Mesothelial cell of epicardium (in vitro differentiated cells): ENCODE measurements at places on chromosomes 5 and 9.

- DNase-seq, result no peak
Measured at GRCh38 chr5:1703352-1704050, 96.1 kb downstream of the MRPL36 start.

DNA sequence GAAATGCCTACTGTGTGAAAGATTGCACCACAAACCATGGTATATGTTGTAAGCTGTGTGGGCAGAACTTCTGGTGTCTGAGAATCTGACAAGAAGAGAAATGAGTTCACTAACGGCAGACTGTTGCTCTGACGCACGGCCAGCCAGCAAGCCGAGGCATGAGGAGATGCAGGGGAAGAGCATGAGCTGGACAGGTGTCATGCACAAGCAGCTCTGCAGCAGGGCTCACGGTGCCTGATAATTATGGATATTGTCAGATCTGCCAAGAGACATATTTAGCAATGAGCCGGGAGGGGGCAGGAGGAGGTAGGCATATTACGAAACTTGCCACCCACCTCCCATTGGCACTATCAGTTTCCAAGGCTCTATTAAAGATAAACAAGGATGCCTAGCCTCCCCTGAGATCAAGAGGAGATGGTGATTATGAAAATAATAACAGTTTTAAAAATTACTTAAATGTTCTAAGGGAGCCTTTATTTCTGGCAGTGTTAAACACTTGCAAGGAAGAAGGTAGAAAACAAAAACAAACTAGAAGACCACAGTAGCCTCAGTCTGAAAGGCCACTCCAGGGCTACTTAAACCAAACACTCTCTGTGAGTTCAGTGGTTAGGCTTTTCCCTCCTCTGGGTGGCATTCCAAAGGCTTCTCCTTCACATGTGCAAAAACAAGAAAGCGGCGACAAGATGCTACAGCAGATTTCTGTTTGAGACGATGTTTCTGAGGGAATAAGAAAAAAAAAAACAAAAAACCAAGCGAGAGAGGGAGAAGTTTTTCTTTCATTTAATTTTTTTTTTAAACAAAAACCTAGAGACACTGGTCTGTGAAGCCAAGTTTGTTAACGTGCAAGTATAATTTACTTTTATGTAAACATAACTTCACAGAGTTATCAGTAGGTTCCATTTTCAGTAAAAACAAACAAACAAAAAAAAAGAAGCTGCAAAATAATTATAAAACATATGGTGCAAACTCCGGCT lies 339.5 kb downstream of the BNC2 start:
- no peak for DNase-seq

DNA sequence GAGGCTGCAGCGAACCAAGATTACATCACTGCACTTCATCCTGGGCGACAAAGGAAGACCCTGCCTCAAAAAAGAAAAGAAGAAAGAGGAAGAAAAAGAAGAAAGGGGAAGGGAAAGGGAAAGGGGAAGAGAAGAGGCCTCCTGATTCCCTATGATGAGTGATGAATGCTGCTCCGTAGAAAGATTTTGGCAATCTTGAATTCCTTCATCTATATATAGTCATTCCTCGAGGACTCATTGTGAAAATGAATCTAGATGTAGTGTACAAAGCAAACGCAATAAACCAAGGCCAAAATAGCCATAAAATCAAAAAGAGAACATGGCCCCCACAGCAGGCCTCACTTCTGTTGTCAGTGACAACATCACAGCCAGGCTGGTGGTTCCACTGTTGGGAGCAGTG lies 218.0 kb downstream of the DCP2 start:
- no peak for DNase-seq

GRCh38 chr9:113611461-113612215 lies 148.1 kb downstream of the RGS3 start:
- no peak for DNase-seq

GRCh38 chr9:122132539-122132938 lies 27.0 kb downstream of the NDUFA8 start:
- DNase-seq, result no peak

DNA sequence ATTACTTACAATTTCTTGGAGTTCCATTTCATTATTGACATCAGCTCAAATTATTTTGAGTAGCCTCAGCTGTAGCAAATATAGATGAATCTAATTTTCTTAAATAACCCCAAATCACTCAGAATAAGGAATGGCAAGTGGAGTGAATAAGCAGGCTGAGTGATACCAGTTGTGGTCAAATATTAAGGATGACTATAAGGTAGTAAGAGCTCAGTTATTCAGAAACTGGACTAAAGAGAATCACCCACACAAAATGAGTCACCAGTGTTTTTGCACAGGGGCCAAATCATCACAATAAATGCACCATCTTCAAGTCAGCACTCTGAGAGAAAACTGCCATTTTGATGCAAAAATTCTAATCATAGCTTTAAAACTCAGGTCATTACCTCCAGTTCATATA lies 128.9 kb upstream of the TARS1 start:
- no peak for DNase-seq

DNA sequence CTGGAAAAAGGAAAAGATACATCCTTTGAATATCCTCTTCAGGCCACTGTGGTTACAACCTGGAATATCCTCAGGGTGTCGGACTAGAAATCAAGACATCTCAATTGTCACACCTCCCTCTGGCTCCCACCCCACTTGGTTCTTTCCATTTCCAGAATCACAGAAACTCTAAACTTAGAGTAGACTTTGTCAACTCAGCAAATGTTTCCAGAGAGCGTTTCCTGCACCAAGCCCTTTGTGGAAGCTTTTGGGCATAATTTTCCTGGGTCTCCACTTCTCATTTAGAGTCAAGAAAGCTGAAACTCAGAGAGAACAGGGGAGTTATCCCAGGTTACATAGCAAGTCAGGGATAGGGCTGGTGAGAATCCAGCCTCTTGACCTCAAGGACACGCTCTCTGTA lies 108.8 kb downstream of the ASTN2 start:
- no peak for DNase-seq

GRCh38 chr5:115888027-115888426 lies 46.3 kb downstream of the AP3S1 start:
- DNase-seq, result no peak

- no peak for DNase-seq
Measured at GRCh38 chr5:168359820-168360460, 68.5 kb downstream of the WWC1 start.

- DNase-seq, result no peak
Measured at GRCh38 chr9:134384811-134385479, 58.7 kb downstream of the RXRA start.

GRCh38 chr9:96062031-96062430 lies 186.5 kb downstream of the ERCC6L2 start:
- DNase-seq, result no peak

- no peak for DNase-seq
Measured at GRCh38 chr5:111748304-111748763, 8.7 kb downstream of the NREP start.

DNA sequence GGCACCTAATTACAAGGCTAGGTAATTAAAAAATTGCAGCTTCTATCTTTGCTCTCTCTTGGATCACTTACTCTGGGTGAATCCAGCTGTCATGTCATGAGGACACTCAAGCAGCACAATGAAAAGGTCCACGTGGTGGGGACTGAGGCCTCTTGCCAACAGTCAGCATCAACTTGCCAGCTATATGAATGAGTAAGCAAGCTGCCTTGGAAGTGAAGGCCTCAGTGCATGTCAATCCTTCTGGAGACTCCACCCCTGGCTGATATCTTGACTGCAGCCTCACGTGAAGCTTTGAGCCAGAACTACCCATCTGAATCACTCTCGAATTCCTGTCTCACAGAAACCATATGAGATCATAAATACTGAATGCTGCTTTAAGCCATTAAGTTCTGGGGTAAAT lies 140.5 kb downstream of the SNX18 start:
- DNase-seq, result no peak

GRCh38 chr5:158543539-158544387 lies 556.0 kb downstream of the EBF1 start:
- no peak for DNase-seq

- DNase-seq, result no peak
Measured at GRCh38 chr5:141328231-141328630, 2.1 kb upstream of the PCDHGA1 start.

GRCh38 chr9:129669946-129670345 lies 4.5 kb downstream of the PRRX2 start:
- DNase-seq, result no peak

GRCh38 chr5:169534939-169535338 lies 48.6 kb upstream of the SPDL1 start:
- DNase-seq, result no peak

- peak; percentile 71 for DNase-seq
Measured at GRCh38 chr5:134101686-134102439, 12.6 kb upstream of the TCF7 start.

DNA sequence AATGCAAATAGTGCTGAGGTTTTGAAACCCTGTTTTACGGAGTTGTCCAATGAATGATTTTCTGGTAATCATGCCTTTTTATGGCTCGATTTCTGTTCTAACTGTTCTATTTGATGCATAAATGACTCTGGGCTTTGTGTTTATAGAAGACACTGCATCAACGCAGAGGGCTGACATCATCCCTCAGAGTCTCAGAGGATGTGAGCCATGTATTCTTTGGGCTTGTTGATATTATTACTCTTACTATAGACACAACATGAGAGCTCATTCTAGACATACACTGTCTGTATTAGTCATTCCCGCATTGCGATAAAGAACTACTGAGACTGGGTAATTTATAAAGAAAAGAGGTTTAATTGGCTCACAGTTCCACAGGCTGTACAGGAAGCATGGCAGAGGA lies 31.6 kb downstream of the CDH6 start:
- DNase-seq, result no peak

DNA sequence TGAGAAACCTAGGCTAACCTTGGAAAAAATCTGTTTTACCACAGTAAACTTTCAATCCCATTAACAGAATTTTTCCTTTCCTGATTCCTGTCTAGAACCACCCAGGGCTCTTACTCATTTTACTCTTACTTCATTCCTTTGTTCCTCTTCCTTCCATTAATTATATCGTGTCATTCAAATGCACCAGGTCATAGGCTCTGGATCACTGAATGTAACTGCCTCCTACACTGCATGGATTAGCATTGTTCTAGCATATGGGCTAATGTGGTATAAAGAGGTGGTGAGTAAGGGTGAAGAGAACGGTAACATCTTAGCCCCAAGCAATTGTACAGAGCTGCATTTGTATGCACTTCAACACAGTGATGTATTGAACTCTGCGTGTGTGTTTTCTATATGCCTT lies 49.5 kb upstream of the SPINK5 start:
- DNase-seq, result no peak

DNA sequence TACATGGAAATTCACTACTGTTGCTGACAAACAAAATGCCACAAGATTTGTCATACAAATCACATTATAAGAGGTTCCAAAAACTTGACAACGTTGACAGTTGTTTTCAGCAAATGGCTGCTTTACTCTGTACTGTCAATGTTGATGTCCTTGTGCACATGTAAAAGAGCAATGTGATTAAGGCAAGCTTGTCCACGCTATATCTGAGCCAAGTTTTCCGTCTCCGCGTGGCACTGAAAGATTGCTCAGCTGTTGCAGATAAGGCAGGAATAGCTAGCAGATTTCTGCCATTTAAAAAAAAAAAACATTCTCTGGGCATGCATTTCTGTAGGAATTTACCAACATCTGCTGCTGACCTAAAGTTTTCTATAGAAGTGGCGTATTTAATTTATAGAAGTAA lies 46.4 kb upstream of the MEF2C start:
- DNase-seq, result no peak

GRCh38 chr9:130192382-130192999 lies 20.3 kb downstream of the NCS1 start:
- DNase-seq, result no peak

DNA sequence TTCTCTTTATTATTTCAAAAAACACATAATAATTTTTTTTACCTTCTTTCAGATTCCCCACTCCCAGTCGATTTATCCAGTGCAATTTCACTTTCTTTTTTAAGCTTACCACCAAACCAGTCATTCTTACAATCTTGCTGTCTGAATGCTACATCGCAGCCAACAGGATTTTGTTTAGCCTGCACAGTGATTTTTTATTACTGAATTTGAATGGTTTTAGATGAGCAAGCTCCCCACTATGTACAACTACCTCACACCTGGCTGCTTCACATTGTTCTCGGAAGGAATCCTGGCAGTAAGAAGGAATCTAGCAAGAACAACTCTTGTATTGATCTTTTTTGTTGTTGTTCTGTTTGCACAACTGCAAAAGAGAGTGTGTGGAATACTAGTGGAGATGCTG lies 668.1 kb upstream of the WWC1 start:
- no peak for DNase-seq

GRCh38 chr9:34590381-34591247 lies 1.1 kb upstream of the CNTFR start:
- DNase-seq, result no peak

- DNase-seq, result no peak
Measured at GRCh38 chr9:75467142-75467541, 378.8 kb downstream of the OSTF1 start.

DNA sequence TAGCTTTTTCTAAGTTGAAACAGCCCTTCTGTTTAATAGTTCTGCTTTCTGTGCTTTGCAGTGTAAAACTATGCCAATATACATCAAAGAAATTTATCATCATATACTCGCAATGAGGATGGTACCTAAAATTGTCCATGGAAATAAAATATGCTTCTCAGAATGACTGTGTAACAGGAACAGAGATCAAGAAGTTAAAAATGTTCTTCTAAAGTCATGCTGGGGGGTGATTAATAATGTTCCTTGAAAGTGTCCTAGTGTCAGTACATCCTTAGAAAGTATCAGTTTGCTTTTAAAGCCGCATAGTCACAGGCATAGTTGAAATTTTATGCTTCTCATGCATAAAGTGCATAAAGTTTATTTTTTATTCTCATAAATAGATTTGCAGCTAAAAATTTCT lies 4.0 kb upstream of the LRRC70 start:
- DNase-seq, result no peak

DNA sequence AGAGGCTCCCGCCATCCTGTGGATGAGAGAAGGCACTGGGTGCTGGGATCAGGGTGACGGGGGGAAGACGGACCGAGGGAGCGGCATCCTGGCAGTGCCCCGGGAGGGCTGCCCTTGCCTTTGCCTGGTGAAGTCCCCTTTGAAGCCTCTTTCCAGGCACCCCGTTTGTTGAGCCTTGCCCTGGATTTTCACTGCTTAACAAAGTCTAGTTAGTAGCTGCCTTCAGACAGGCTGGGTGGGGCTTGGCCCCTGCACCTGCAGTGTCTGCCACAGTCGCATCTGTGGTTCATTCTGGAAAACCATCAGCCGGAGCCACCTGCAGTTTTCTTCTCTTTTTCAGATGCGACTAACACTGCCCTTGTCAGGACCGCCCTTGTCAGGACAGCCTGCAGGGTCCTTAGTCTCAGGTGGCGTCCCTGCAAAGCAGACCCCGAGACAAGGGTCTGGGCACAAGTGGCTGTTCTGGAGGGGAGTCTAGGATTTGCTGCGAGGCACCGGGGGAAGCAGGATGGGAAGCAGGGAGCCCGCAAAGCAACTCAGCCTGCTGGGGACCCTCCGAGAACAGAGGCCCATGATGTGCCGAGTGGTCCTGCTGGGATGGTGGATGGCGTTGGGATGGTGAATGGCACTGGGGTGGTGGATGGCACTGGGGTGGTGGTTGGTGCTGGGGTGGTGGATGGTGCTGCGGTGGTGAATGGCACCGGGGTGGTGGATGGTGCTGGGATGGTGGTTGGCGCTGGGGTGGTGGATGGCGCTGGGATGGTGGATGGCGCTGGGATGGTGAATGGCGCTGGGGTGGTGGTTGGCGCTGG lies 147.9 kb upstream of the COL5A1 start:
- no peak for DNase-seq
